ENCODE measurements at places on chromosomes 2 and 18. TPM values are rescaled to one million over a fixed set of nuclear protein-coding genes. Genes with fewer than 3 reads are reported as not detected.

DNA sequence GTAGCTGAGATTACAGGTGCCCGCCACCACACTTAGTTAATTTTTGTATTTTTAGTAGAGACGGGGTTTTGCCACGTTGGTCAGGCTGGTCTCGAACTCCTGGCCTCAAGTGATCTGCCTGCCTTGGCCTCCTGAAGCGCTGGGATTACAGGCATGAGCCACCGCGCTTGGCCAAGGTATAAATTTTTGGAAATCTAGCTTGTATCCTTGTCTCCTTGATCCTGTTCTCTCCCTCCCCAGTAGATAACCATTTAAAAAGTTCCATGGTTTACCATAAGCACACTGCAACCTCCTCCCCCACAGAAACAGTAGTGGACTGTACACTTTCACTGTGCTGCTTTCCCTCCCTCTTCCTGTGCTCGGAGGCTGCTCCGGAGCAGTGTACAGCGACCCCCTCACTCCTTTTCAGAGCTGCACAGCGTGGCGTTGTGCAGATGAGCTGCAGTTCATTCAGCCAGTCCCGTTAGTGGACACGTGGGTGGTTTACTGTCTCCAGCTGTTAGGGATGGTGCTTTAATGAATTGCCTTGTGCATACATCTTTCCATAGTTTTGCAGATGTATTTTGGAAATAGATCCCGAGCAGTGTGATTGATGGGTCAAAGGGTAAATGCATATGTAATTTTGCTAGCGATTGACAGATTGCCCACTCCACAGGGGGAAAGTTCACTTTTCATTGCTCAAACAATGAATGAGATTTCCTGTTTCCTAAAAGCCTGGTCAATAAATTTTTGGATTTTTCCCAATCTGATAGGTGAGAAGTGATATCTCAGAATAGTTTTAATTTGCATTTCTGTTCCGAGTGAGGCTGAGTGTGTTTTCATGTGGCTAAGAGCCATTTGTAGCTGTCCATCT lies 14.8 kb downstream of the ASB1 start:
- DNase-seq, result no peak

DNA sequence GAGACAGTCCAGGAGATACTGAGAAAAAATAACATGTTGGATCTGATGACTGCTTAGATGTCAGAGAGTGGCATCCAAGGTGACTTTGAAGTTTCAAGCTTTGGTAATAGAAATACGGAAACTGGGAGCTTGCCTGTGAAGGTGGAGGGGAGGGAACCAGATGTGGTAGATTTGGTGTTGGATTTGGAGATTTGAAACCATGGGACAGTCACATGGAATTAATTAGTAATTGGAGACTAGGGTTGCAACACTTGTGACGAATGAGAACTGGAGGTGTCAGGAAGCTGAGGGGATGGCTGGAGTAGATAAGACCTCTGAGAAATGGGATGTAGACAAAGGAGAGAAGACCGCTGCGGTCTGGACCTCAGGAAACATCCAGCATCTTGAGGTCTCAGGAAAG lies 46.7 kb downstream of the RPL37A start:
- no peak for DNase-seq

DNA sequence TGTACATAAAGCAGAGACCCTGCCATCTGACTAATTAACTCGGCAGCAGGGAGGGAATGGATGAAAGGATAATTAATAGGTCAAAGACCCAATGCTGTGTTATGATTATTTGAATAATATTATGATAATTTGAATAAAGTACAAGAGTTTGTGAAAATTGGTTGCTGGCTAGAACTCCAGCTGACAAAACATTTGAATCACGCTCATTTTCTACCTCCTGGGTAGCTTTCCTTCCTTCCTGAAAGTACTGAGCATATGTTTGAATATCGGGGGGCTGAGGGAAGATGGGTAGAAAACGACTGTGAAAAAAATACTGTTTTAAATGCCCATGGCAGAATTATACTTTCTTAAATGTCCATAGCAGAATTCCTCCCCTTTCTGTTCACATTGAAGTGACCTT lies 243.6 kb upstream of the RBMS1 start:
- no peak for DNase-seq

GRCh38 chr2:237353215-237353614 lies 60.7 kb downstream of the COL6A3 start:
- no peak for DNase-seq

DNA sequence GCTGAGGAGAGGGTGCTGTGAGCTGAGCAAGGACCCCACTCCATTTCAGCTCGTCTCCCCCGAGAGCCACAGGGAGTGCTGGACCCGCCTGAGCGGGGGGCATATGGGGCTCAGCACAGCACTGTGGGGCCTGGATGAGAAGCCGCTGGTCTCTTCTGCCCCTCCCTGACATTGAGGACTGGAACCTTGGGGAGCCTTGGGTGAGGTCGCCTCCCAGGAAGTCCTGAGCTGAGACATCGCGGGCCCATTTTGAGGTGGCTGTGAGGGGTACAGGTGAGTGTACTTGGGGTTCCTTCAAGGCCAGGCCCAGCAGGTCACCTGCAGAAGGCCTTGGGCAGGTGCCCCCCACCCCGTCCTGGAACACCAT lies 3.1 kb upstream of the AQP12A start:
- DNase-seq, result no peak

- no peak for DNase-seq
Measured at GRCh38 chr2:235810252-235810651, 316.4 kb downstream of the AGAP1 start.

DNA sequence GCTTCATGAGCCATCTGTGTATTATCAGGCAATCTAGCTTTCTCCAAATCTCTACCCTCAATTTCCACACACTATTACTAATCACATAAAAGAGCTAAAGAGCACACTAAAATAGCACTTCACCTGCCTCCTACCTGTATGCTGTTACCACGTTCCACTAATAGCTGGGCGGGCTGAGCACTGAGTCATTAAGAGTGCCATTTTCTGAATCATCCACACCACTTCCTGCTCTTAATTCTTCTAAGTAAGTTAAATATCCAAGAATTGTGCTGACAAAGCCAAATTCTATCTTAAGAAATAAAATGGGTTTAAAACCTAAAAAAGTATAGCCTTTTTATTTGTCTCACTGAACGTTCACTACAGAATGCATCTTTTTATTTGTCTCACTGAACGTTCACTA lies 35.7 kb downstream of the NOL10 start:
- peak; percentile 98 for DNase-seq

GRCh38 chr2:62570861-62571698 lies 65.1 kb upstream of the TMEM17 start:
- no peak for DNase-seq

DNA sequence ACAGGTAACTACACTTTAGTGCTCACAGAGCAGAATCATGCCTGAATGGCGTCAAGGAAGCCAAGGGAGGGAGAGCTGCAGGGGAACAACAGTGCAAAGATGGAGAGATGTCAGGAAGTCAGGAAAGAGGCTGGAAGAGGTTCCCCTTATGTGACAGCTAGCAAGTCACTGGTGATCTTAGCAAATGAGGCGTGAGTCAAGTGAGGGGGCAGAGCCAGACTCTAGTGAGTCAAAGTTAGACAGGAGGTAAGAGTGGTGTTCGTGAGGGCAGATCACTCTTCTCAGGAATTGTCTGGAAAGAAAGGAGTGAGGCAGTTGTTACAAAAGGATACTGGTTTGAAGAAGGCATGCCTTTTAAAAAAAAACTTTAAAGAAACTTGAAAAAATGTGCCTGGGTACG lies 87.1 kb downstream of the MEP1B start:
- DNase-seq, result peak; percentile 46

DNA sequence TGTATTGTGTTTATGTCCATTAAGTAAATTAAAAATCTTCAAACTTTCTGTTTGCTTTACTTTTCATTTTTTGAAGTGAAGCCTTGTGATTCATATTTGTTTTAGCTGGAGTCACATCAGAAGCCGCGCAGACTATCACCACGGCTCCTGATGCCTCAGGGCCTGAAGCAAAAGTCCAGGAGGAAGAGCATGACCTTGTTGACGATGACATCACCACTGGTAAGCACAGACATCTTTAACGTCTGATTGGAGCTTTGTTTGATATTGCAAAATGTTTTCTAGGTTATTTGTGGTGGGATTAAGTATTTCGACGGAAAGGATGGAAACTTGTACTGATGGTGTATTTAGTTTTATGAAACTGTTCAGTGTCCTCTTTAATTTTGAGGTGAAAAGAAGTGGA lies 164.8 kb downstream of the WDR7 start:
- peak; percentile 41 for DNase-seq

GRCh38 chr18:32803568-32803967 lies 30.7 kb upstream of the KLHL14 start:
- DNase-seq, result no peak

DNA sequence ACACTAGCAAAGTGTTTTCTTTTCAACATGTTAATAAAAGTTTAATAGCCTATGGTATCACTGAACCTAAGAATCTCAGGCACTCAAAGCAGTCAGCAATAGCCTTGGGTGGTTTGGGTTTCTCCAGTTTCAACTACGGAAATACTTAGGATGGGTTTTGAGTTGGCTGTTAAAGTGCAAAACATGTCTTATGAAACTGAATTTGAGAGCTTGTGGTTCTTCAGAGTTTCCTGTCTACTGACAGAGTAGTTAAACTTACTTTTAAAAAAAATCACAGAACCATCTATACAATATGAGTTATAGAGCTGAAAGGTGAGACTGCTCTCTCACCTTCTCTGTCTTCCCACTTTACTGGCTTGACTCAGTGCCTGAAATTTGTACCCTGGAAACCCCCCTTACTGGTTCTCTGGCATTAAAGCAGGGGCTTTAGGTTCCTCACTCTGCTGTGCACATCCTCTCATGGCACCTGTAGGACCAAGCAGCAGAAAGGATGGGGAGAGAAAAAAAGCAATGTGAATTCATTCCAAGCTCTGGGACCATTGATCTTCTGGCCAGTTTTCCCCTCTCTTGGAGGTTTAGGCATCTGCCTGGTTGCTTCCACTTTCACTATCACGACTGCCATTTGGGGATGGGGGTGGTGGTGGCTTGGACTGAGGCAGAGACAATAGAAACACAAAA lies 18.1 kb downstream of the CCDC141 start:
- no peak for DNase-seq

- DNase-seq, result no peak
Measured at GRCh38 chr2:210527286-210527685, 29.1 kb upstream of the CPS1 start.

DNA sequence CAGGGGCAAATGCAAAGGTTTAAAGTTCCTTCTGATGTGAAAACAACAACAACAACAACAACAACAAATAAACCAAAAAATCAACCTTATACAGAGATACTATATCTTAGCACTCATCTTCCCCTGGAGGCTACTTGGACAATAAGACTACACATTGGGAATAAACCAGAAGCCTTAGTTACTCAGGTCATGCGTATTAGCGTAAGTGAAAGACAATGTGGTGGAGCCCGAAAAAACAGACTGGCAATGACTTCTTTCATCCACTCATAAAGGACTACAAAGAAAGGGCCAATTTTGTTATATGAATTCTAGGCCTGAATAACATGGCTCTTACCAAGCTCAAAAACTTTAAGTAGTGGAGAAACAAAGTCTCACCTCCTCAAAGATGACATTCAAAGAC lies 19.4 kb upstream of the PPP4R3B start:
- DNase-seq, result no peak

- DNase-seq, result no peak
Measured at GRCh38 chr2:235088496-235088921, 136.7 kb downstream of the SH3BP4 start.

- no peak for DNase-seq
Measured at GRCh38 chr2:180006231-180006630, 866 bp downstream of the CWC22 start.

GRCh38 chr2:60355849-60356261 lies 197.6 kb downstream of the BCL11A start:
- DNase-seq, result no peak

GRCh38 chr2:146978577-146979555 lies 866.0 kb upstream of the ACVR2A start:
- DNase-seq, result no peak

DNA sequence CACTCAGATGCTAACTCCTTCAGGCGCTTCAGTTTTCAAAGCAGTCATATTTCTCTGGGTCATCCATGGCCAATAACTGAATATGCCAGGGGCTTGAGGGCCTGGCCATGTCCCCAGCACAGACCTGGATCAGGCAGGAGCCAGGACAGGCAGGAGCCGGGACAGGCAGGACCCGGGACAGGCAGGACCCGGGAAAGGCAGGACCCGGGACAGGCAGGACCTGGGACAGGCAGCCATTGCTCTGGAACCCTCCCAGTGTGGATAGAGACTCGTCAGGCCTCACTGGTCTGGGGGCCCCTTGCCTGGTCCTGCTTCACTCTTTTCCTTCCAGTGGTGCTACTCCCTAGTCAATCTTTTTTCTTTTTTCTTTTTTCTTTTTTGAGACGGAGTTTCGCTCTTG lies 117.5 kb upstream of the TEX51 start:
- no peak for DNase-seq

GRCh38 chr2:200220251-200220650 lies 86.2 kb upstream of the SPATS2L start:
- no peak for DNase-seq

DNA sequence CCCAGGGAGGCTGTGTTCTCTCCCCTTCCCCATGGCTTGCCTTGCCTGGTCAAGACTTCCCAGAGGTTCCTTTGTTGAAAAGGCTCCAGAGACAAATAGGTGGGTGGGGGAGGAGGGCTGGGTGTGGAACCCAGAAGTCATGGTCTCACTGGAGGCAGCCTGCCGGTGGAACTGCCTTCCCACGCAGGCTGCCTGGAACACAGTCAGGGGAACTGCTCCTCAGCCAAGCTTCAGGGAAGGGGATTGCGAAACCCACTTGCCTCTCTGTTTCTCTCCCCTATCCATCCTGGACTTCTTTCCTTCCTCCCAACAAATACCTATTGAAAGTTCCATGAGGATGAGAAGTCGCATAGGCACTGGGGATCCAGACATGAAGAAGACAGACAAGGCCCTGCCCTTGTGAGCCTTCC lies 31.6 kb downstream of the MARCO start:
- DNase-seq, result peak; percentile 71

The TNFRSF11A gene
- under 0.01 TPM for total RNA-seq

The POTEC gene
- total RNA-seq, result under 0.01 TPM

The ARL5A gene
- 66.6 TPM for total RNA-seq

The C2orf49 gene
- 25.6 TPM for total RNA-seq

The MAP2 gene
- total RNA-seq, result 8.2 TPM

The KCNS3 gene
- 3.7 TPM for total RNA-seq

The CDH2 gene
- total RNA-seq, result 0.79 TPM

The USP37 gene
- total RNA-seq, result 9.2 TPM

The CAPN14 gene
- total RNA-seq, result 35.1 TPM

The RNF152 gene
- total RNA-seq, result 31.9 TPM

The PSTPIP2 gene
- total RNA-seq, result 6.0 TPM

All from bronchial epithelial cell (primary cell).